ENCODE measurements at places on chromosomes 3 and 15.

DNA sequence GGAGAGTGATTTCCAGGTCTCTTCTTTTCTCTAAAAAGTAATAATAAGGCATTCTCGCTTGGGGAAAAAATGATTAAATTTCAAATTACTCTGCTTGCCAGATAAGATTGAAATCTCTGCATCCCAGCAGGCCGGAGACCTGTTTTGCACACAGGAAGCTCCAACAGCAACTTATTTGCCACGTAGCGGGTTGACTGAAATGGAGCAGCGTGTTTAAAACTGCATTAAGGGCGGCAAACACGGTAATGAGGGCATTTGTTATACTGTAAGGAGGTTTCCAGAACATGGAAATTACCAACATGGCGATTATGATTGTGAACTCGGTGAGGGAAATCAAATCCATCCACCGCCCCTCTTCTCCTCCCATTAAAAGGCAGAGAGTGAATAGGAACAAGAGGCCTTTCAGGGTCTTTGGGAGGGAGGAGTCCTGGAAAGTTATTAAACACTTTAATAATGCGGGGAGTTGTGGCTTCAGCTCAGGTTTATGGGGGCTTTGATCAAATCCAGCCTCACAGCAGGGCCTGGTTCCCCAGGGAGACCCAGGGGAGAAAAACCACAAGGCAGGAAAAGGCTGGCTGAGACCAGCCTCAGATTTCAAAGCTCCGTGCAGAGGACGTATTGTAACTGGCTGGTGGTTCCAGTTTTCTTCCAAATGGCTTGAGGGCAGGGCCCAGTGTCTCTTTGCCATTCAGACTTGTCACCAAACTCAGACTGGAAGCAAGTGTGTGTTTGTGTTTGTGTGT is 242.3 kb downstream of the TLE3 start:
- no peak for DNase-seq

DNA sequence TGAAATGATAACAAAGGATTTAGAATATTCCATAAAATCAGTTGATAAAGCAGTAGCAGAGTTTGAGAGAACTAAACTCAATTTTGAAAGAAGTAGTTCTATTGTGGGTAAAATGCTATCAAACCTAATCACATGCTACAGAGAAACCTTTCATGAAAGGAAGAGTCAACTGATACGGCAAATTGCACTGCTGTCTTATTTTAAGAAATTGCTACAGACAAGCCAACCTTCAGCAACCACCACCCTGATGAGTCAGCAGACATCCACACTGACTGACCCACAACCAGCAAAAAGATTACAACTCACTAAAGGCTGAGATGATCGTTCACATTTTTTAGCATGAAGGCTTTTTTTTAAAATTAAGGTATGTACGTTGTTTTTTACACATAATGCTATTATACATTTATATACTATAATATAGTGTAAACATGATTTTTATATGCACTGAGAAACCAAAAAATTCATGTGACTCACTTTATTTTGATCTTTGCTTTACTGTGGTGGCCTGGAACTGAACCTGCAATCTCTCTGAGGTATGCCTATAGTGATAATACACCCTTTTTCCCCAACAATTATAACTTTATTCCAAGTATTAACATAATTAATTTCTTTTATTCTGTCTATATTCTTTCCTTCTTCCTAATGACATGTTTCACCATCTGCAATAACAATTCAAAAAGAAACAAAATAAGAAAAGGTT is 109.9 kb downstream of the TBC1D5 start:
- peak; percentile 28 for DNase-seq

DNA sequence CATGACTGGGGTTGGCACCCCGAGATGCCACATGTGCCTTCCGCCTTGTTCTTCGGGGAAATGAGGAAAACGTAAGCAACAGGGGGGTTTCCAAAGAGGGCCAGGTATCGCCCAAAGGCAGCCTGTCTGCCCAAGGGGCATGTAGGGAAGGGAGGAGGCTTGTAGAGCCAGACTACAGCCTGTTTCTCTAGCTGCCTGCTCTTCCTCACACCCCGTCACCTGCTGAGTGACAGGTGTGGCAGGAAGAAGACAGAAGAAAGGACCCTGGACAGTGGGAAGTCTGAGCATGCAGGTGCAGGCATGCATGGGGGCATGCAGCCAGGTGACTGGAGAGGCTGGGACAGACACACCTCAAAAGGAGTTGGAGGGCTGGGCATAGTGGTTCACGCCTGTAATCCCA is 9.8 kb downstream of the PLA2G4E start:
- no peak for DNase-seq

DNA sequence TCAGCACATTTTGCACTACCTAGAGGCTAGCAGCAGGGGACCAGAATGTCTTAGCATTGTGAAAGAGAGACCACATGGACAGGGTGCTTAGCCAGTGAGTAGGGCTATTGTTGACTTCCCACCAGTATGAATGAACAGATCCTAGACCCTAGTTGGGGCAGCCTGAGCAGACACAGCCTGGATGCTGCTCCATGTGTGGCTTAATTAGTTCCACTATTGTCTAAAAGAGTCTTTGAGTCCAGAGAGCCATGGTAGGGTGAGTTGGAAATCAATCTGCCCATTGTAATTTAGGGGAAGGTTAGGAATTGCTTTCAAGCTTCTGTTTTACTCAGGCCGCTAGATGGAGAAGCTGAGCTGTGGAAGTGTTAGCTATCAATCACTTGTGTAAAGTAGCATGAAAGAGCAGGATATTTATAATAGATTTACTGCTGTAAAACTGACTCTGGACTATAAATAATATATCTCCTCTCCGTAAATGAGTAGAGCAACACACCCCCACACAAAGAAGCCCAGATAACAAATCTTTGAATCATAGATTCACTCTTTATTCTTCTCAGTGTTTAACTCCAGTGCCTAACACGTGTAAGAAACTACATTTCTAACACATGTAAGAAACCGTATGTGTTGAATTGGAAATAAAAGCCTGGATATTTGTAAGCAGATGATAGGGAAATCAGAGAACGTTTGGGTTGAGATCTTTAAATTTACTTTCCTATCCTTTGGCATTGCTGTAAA is 4.1 kb upstream of the GCSAM start:
- DNase-seq: peak; percentile 8

All from astrocyte of the cerebellum (primary cell).